ENCODE measurements at places on chromosomes 16 and 17.

DNA sequence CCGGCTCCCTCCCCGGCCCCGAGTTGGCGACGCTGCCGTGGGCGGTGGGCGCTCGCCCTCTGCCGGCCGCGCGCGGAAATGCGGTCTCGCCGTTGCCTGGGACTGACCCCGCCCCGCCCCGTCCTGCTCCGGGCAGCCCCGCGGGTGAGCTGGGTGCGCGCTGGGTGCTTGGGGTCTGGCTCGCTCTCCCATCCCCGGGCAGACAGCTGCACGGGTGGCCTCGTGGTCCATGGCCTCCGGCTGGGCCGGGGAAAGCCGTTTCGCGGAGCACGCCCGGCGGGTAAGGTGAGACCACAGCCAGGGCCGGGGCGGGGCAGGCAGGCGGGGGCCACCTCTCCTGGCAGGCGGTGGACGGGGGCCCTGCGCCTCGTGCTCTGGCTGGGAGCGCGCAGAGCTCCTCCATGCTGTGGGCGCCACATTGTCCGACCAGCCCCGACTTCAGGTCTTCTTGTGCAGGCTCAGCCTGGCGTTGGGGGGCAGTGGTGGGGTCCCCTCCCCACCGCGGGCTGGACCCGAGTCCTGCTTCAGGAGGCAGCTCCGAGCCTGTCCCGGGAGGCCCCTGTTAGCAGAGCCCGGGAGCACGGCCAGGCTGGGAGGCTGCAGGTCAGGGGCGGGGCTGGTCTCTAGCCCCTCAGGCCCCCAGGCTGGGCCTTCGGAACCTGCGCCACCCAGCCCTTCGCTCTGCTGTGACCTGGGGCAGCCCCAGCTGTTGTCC, 7.0 kb upstream of the C1QTNF8 start:
- DNase-seq: no peak

- DNase-seq: no peak
Observed at GRCh38 chr16:89360760-89361435, 129.5 kb downstream of the ANKRD11 start.

DNA sequence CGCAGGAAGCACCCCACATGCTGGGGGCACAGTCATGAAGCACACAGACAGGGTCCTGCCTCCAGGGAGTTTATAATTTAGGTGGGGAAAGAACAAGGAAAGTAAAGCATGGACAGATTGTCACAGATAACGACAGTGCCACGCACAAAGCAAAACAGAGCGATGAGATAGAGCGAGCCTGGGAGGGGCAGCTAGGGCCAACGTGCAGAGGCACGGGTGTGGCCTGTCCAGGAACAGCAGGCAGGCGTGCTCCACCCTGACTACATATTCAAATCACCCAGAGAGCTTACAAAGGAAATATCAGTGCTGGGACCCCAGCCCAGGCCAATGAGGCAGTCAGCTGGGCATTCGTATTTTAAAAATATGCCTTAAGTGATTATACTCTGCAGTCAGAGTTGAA, 16.8 kb downstream of the LGALS9 start:
- DNase-seq: no peak

- DNase-seq: no peak
Observed at GRCh38 chr16:84806256-84806889, 13.4 kb upstream of the CRISPLD2 start.

GRCh38 chr16:75217389-75217851, 1.4 kb upstream of the CTRB1 start:
- DNase-seq: no peak

DNA sequence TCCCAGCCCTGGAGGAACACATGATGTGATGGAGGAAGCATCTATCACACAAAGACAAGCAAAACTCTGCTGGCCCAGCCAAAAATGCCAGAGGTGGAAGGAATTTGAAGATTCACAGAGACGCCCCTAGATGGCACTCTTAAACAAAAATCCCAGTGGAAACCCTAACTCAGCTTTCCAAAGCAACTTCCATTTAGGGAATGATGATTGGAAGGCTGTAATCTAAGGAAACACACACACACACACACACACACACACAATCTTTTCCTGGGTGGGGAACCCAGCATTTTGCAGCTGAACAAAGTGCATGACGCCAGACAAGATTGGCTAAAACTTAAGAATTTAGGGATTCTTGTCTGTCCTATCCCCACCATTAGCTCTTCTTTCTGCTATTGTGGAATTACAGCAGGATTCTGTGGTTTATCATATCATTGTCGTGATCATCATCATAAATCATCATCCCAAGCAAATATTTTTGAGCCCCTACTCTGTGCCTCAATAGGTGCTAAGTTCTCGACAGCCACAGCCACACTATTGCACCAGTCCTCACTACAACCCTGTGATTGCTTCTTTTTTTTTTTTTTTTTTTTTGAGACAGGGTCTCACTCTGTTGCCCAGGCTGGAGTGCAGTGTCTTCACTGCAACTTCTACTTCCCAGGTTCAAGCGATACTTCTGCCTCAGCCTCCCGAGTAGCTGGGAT, 1.6 kb upstream of the LDAF1 start:
- DNase-seq: peak; percentile 57

- no peak for DNase-seq
Observed at GRCh38 chr16:57379579-57379978, 7.3 kb downstream of the CX3CL1 start.

DNA sequence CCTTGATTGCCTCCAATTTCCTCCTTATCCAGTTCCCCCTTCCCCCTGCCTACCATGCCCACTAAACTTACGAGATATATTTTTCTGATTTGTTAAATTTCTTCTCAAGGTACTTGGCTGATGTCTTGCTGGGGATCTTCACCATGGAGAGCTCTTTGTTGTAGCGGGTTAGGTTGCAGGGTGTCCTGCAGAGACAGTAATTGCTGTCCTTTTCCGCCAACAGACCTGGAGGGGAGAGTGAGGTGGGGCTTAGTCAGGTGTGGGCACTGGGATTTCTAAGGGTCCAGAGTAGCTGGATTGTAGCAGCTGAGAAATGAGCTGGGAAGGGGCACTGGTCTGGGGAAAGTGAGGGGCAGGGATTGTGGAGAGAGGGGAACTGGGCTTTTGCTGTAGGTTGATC, 32.1 kb downstream of the SPACA3 start:
- no peak for DNase-seq

GRCh38 chr16:8958344-8959167, 5.2 kb downstream of the USP7 start:
- DNase-seq: no peak

DNA sequence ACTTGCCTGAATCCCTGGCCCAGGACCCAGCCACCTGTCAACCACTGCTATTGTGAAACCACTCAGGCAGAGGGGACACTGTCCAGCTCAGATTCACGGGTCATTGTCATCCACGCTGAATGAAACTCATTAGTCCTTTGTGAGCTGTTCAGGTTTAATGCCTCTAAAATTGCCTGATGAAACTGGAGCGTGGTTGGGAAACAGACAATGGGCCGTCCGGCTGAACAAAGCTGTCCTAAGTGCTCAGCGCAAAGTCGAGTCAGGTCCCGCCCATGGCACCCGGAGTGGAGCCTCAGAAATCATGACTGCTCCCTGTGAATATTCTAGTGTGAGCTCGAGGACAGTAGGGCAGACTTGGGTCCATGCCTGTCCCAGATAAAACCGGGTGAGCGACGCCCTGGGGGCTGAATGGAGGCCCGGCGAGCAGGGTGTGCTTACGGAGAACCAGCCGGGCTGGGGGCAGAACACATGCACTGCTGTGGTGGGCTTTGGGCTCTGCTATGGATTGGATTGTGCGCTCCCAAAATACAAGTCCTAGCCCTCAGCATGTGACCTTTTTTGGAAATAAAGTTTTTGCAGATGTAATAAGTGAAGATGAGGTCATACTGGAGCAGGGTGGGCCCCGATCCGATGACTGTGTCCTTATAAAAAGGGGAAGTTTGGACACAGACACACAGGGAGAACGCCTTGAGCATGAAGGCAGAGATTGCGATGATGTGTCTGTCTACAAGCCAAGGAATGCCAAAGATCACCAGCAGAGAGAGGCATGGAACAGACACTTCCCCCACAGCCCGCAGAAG, 12.9 kb upstream of the CMIP start:
- no peak for DNase-seq
